RWPE2 (cell line): ENCODE measurements at places on chromosomes 13 and 19.

- no peak for DNase-seq
These were observed 6.6 kb downstream of the RCBTB2 start for GRCh38 chr13:48526286-48526685.

- no peak for DNase-seq
These were observed 262.7 kb downstream of the DLEU7 start for GRCh38 chr13:50580684-50581305.

- no peak for DNase-seq
These were observed 16.0 kb upstream of the EIF3G start for GRCh38 chr19:10135551-10136334.

GRCh38 chr19:19575411-19575810, 37.3 kb downstream of the CILP2 start:
- DNase-seq = no peak

DNA sequence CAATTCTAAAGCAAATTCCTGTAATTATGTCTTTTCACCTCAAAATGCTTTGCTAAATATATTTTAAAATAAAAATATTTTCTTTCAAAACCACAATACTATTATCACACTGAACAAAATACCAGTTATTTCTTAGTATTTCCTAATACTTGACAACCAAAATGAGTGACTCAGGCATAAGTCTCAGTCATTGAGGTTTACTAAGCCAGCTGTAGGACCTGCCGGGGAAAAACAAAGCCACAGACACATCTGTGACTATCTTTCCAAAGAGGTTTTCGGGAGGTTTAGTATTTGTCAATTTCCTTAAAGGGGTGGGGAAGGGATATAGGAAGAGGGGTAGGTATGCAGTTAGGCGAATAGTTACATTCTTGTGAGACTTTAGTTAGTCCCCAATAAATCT, 3.2 kb upstream of the ZNF235 start:
- no peak for DNase-seq

GRCh38 chr19:6551607-6552450, 21.0 kb downstream of the TNFSF9 start:
- no peak for DNase-seq

DNA sequence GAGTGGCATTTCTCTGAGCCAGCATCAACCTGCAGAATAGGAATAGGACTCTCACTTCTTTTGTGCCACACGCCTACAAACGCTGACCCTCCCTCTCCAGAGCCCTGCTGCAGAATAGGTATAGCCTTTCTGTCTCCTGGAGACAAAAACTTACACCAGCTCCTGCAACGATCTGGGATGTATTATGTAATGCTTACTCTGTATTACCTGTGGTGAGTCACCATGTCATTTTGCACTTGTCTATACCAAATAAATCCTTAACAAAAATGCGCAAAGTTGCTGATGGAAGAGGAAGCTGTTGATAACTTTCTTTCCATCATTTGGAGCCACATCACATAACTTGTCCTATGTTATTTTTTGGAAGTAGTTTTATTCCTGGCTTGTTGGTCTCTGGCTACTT, 155.8 kb upstream of the FNDC3A start:
- DNase-seq = no peak

GRCh38 chr13:74528734-74529513, 394.7 kb upstream of the KLF12 start:
- no peak for DNase-seq

DNA sequence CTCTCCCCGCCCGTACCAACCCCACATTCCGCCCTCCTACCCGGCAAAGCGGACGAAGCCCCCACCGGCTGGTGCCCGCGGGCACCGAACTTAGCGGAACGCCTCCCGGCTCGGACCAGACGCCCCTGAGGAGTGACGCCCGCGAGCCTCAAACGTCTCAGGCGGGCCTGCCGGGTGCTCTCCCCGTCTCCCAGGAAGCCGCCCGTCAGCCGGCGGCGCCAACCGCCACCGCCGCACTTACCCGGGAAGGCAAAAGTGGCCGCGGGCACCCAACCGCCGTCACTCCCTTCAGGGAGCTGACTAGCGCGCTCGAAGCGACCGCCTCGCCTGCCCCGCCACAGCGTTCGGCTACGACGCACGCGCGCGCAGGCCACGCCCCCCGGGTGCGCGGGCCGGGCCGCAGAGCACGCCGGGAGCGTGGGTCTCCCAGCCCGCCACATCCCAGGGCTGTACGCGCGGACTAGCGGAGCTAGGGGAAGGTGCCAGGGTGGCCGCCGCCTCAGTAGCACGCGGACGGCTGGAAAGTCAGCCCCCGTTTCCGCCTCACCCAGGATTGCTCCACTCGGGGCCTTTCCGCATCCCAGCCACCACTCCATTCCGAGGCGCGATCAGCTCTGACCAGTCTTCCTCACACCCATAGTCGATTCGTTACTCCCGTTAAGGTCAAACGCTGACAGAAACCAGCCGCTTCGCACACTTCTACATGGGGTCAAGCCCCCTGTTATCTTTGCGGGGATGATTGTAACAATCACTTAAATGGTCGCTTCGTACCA, at the start of gene TEX30:
Gene TEX30 (minus strand): TSS at position 346 of the 773 bp plus-strand sequence. CDS start 3,760 bp downstream, outside the sequence.
- peak; percentile 79 for DNase-seq

GRCh38 chr13:18948012-18948663, 233.5 kb downstream of the TUBA3C start:
- no peak for DNase-seq

DNA sequence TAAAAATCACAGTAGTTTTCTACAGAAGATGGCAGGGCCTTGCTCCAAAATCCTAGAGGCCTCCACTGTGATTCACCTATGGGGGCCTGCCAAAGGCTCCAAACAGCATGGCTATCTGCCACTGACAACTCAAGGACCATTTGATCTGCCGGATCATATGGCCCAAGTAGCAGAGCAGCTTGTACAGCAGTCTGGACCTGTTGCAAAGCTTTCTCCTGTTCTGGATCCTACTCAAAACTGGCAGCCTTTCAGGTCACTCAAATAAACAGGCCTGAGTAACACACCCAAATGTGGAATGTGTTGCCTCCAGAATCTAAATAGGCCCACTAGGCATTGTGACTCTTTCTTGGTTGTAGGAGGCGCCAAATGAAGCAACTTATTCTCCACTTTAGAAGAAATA, 1049.3 kb downstream of the PCDH9 start:
- DNase-seq = no peak

DNA sequence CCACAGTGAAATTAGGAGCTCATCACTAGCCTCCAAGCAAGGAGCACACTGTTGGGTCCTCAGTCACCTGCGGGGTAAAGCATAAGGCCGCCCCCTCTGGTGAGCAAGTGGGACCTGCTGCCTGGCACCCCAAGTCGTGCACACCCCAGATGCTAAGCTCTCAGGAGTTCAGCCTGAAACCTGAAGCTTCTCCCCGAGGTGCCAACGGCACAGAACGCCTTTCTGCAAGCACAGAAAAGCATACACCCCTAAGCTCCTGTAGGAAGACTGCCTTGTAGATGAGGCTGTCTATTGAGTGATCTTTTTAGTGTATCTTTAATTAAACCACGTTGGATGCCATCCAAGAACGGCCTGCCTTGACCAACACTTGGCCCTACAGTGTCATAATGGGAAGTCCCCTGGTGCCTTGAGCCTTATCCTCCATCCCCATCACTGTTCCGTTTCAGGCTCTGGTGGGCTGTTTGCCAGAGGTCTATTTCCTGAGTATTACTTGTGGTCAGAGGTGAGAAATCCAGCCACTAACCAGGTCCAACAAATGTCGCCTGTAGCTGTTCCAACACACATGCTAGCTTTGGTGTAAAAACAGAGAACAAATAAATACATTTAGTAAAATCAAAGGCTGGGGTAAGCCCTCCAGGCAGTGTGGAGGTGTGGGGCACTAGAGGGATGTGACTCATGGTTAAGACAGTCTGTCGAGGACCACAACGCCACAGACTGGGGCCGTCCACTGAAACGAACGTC, 44.8 kb downstream of the C13orf42 start:
- no peak for DNase-seq
